ENCODE measurements at places on chromosomes 12 and 14. TPM values are rescaled to one million over a fixed set of nuclear protein-coding genes. Genes with fewer than 3 reads are reported as not detected.

DNA sequence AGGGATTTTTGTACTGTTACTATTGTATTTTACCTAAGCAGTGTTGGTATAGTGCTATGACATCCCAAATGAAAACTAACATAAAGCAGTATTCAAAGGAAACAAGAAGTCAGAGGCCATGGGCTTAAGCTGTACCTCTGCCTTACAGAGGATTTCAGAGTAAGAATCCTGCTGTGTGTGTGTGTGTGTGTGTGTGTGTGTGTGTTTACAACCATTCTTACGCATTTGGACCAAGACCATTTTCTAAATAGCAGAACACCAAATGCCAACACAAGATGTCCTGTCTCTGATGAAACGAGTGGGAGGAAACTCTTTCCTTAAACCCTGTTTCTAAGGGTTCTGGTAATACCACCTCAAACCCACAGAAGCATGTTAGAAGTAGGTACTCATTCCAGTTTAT, 64.4 kb downstream of the PPP1R36 start:
- no peak for DNase-seq

GRCh38 chr12:51000245-51000644, 25.9 kb downstream of the SLC11A2 start:
- peak; percentile 72 for DNase-seq

GRCh38 chr12:105083031-105083430, 1.2 kb downstream of the ALDH1L2 start:
- DNase-seq = peak; percentile 51

DNA sequence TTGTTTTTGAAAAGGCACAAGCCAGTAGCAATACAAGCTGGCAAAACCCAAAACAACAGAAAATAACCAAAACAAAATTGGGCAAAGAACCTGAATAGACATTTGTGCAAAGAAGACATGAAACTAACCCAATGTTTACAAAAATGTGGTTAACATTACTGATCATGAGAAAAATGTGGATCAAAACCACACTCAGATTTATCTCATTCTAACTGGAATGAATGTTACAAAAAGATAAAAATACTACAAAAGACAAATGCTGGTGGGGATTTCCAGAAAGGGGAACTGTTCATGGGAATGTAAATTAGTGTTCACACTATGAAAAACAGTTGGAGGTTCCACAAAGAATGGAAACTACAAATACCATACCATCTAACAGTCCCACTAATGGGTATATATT, 26.6 kb downstream of the ASCL4 start:
- DNase-seq = peak; percentile 14

GRCh38 chr12:53219956-53220693, 11.9 kb downstream of the RARG start:
- DNase-seq = peak; percentile 97

DNA sequence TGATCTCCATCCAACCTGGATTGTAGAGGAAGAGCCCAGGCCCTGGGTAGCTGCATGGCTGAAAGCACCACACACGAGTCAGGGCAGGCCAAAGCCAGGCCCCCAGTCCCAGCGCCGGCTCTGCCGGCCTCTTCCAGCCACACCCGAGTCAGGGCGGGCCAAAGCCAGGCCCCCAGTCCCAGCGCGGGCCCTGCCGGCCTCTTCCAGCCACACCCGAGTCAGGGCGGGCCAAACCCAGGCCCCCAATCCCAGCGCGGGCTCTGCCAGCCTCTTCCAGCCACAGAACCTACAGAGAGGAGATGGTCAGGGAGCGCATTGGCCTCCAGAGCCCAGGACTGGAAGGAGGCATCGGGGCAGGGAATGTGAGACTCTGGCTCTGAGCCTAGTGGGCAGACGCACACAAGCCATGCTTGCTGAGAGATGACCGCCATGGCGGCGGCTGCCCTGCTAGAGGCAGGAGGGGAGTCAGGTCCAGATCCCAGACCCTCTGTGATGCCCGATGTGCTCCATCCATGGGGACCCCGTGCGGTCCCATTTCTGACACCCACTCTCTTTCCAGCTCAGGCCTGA, 30.2 kb downstream of the BEGAIN start:
- no peak for DNase-seq

DNA sequence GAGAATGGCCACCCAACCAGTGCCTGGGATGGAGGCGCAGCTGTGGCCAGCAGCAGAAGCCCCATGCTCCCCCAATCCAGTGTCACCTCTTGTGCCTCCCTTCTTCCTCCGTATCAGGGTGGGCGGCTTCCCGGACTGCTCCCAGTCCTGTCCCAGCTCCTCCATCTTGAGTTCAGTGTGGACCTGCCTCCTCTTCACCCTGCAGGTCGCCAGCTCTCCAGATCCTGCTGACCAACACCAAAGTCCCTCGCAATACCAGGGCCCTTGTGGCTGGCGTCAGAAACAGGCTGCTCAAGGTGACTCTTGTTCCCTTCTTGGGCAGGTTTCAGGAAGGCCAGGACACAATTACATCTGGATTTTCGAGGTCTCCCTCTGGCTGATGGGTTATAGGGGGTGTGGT, 17.0 kb downstream of the MVK start:
- DNase-seq = no peak

GRCh38 chr12:109291521-109292341, 17.4 kb downstream of the FOXN4 start:
- DNase-seq = peak; percentile 56

GRCh38 chr14:99041820-99042174, 230.2 kb downstream of the BCL11B start:
- DNase-seq = no peak

GRCh38 chr14:24938593-24938992, 111.4 kb downstream of the STXBP6 start:
- DNase-seq = no peak

DNA sequence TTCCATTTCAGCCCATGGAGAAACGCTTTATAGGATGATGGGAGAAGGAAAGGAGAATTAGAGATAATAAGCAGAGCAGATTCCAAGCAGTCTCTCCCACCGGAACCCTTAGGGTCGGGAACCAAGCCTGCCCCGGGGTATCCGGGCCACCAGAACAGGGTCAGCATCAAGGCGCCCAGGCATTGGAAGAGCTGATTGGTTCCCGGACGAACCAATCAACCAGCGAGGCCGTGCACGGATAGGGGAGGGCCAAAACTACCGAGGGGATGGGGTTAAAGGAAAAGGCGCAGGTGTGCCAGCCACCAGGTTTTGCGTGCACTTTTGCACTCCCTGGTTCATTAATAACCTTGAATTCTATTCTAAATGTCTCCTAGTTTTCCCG, 1.7 kb downstream of the PPM1H start:
- DNase-seq = no peak

GRCh38 chr14:38208618-38209562, 1.2 kb downstream of the SSTR1 start:
- DNase-seq = peak; percentile 90

DNA sequence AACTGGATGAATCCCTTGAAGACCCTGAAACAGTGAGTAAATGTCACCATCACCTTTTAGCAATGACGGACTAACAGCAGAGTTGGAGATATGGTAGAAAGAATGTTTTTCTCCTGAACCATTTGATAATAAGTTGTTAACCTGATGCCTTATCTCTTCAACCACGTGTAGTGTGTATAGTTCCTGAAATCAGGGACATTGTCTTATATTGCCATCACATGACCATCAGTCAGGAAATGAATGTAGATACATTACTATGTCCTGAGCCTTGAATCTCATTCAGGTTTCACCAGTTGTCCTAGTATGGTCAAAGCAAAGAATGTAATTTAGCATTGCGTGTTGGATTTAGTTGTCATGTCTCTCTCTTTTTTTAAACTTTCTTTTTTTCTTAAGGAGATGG, 15.7 kb downstream of the ATP6V0A2 start:
- no peak for DNase-seq

- peak; percentile 53 for DNase-seq
Measured at GRCh38 chr12:10562306-10562933, 51.0 kb downstream of the MAGOHB start.

- peak; percentile 0 for DNase-seq
Measured at GRCh38 chr12:44709166-44709565, 166.9 kb downstream of the NELL2 start.

DNA sequence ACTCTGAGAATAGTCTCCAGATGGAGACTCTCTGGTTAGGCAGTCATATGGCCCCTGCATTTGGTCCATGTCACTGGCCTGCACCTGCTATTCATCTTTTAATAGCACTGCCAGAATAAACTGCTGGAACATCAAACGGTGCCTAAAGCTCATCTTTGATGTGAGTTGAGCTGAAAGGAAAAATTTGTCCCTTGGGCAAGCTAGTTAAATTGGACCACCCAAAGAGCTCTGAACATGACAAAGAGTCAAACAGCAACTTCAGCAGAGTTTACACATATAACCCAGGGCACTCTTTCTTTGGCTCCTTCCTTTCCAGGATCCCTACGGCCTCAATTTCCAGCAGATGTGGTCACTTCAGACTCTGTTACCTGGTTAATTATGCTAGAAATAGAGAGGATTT, 269.9 kb downstream of the RPL10L start:
- DNase-seq = no peak

DNA sequence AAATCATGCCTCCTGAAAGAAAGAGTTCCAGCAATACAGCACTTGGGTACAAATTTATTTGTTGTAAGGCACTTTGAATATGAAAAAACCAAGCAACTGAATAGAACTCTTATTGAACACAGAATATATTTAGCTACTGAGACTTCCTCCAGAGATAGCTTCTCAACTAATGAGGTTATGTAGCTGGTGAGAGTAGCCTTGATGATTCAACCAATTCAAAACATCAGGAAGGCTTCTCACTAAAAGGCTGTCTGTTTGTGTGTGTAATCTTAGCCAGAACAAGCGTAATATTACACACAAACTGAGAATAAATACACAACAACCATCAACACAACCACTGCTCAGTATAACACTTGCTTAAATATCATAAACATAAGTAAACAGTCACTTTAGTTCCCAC, 20.4 kb downstream of the EIF2B2 start:
- peak; percentile 16 for DNase-seq

- DNase-seq = peak; percentile 82
Measured at GRCh38 chr12:92955997-92956663, 27.0 kb upstream of the EEA1 start.

DNA sequence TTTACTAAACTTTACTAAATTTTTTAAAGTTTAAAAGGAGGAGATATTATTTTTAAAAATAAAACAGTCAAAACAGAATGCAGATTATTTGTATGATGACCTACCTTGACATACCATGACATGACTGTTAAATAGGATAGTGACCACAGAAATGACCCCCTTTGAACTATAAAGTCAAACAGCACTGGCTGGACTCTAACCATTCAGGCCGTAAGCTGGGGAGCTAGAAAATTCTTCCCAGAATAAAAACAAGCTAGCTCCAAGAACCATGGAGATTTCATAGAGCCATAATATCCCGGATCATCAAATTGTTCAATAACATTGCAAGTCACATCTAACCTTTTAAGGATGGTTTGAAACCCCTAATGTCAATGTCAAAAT, 50.3 kb downstream of the RPS6KA5 start:
- no peak for DNase-seq

The GPR84 gene
- not detected for total RNA-seq

The RAD9B gene
- 0.97 TPM for total RNA-seq

The TRHDE gene
- total RNA-seq = 2.8 TPM

The RNF212B gene
- total RNA-seq = not detected

The CDKN3 gene
- 20.1 TPM for total RNA-seq

The ARHGEF25 gene
- total RNA-seq = 43.0 TPM

The RNASE7 gene
- total RNA-seq = not detected

The CDH24 gene
- total RNA-seq = 3.8 TPM

The CD69 gene
- total RNA-seq = not detected

The CBLN3 gene
- total RNA-seq = 5.6 TPM

Data from GM23248 (cell line).